GM23338 (cell line): ENCODE measurements at places on chromosomes 6 and 20.
A peak's percentile ranks its signal among the peaks of the same experiment; 100 is the strongest.

DNA sequence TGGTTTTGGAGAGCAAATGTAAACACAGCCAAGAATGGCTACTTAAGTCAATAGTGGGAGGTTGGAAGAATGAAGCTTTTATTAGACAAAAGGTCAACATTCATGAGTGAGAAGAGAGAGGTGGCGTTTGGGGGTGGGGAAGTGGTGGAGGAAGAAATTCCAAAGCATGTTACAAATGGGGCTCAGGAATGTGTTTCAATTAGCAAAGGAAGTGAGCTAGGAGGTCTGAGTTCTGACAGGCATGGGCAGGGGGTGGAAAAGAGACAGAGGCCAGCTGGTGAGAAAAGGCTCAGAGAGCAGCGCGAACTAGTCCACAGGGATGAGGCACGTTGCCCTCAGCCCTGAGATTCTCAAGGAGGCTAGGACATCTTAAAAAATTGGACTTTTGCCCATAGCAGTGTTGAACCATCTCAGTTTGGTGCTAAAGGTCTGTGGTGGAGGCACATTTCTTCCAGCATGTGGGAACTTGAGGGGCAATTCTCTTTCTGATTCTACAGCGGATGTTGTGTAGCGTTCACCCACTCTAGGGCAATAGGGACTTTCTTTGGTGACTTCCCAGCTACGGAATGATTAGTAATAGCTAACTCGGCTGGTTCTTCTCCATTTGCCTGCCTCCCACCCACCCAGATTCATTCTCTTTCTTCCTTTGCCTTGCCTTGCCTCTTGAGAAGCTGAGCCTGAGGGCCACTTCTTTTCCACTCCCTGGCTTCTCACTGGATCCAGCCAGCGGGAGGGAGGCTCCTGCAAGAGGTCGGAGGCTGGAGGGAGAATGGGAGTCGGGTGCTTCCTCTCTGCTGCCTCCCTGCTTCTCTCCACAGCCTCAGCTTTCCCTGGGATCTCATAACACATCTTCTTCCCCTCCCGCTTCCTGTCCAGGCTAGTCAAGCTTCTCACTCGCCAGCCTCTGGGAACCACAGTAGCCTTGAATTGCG lies 45.1 kb upstream of the NEDD9 start:
- peak; percentile 88 for DNase-seq

DNA sequence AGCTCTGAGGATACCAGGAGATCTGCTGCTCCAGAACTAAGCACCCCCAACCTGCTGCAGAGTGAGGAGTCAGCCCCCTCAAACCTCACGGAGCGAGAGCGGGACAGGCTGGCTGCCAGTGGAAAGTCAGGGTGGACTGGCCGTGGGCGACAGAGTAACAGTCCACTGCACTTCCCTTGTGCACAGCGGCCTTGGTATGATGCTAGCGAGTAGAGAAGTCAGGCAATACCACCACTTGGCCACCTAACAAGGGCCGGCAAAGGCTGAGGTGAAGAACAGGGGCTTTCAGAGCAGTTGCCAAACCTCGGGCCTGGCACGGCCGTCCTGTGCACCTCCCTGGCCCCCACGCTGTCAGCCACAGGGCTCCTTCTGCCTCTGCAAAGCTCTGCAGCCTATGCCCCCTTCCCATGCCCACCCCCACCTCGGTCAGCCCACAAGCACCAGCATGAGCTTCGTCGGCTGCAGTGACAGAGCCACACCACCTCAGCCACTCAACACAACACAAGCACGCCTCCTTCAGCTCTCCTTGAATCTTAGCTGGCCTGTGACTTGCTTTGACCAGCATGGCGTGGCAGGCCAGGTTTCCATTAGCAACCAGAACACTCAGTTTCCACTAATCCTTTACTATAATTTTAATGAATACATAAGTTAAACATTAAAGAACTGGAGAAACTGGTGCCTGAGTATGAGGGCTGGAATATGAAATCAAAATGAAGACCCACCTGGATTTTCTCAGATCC lies 127.6 kb upstream of the SNX9 start:
- no peak for DNase-seq

DNA sequence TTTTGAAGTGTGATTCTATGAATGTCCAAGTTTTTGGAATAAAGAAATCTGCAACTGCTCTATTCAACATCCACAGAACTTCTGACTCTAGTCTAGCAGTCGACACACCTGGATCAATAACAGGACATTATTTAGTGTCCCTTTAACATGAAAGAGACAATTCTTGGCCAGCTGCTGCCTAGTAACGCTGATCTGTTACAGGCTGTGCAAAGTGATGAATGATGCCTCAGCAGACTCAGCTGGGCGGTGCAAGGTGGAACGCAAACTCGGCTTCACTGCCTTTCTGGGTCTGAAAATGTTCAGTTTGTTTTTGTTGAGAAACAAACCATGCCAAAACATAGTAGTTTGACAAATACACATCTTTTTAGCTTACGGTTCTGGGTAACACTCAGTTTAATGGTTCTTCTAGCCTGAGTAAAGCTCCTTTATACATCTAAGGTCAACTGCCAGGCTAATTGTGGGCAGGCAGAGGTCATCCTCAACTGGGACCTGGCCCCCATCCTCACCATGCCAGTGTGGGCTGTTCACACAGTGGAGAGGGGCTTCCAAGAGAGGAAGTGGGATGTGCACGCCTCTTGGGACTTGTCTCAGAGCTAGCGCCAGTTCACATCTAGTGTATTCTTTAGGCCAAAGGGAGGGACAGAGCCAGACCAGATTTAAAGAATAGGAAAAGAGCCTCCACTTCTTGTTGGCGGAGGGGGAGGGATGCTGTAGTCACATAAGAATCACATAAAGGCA lies 879.7 kb downstream of the QKI start:
- no peak for DNase-seq

GRCh38 chr20:32527052-32527446 lies 58.1 kb downstream of the NOL4L start:
- DNase-seq, result no peak

DNA sequence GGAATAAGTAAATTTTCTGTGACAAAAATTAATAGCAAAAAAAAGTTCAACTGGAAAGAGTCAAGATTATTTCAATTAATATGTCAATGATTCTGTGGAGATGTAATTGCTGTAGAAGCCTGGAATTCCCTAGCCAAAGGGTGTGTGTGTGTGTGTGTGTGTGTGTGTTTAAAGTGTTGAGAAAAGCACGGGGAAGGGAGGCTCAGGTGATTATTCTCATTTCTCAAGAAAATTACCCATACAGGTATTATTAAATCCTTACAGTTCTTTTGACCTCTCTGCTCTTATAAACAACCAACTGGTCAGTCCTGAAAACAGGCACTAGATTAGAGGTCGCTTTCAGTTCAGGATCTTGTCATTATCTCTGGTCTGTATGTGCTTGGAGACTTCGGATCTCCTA lies 129.3 kb upstream of the SASH1 start:
- DNase-seq, result no peak

DNA sequence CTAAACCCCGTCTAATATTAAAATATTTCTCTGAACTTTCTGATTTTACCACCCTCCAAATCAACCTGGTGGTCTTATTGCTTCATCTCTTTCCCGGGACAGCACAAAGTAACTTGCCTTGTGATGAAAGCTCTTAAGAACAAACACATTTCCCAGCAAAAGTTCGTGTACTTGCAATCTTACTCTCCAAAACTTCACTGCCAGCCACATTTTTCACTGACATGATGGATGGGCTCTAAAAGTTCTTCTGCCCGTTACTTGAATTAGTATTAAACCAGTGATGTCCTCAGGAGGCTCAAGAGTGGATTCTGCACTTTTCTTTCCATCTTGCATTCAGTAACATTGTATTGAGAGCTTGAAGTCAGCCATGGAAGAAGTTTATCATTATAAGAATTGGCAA lies 731.6 kb upstream of the GJE1 start:
- DNase-seq, result no peak

- DNase-seq, result peak; percentile 52
Measured at GRCh38 chr6:35919085-35919826, 1.6 kb downstream of the SRPK1 start.

GRCh38 chr6:6694825-6695624 lies 106.5 kb downstream of the LY86 start:
- peak; percentile 79 for DNase-seq

DNA sequence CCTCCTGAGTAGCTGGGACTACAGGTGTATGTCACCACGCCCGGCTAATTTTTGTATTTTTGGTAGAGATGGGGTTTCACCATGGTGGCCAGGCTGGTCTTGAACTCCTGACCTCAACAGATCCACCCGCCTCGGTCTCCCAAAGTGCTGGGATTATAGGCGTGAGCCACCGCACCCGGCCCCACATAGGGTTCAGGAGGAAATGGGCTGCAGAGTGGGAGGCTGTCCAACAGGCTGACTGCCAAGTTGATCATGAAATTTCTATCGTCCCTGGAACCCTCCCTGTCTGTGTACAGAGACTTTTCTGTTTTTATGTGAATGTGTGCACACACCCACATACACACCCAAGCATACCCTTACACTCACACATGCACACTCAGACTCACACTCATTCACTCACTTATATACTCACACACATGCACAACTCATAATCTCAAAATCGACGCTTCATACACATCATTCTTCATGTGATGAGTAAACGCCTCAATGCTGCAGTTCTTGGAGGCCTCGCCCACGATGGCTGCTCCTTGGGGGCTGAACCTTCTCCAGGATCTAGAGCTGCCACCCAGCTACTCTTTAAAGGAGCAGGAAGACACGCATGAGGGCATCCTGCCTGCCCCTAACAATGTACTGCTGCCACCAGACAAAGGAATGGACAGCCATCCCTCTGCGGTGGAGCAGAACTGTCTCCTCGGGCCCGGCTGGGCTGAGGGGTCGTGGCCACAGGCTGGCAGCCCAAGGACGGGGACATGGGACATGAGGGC lies 35.6 kb downstream of the SUN5 start:
- no peak for DNase-seq
